ENCODE measurements at places on chromosomes 7 and 10.
A peak's percentile ranks its signal among the peaks of the same experiment; 100 is the strongest.

DNA sequence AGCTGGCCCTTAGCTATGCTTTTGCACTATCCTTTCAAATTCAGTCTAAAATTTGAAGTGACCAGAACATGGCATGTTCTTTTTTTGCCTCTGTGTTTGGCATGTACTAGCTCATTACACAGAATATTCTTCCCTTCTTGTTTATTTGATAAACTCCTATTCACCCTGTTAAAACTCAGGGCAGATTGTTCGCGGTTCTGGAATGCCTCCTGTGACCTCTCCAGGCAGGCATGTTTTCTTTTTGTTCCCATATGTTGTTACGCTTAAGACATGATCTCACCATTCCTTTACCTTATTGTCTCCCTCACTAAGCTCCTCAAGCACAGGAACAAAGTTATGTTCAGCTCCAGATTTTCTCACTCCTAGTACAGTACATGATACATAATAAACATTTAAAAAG is 181.7 kb downstream of the CCSER2 start:
- no peak for DNase-seq

GRCh38 chr7:106570948-106571418 is 90.0 kb downstream of the CCDC71L start:
- no peak for DNase-seq

GRCh38 chr10:13219685-13220670 is 14.2 kb downstream of the UCMA start:
- no peak for DNase-seq

GRCh38 chr7:130149281-130150139 is 55.7 kb downstream of the TMEM209 start:
- DNase-seq, result no peak

GRCh38 chr10:129364949-129365348 is 102.1 kb upstream of the MGMT start:
- no peak for DNase-seq

- DNase-seq, result no peak
These were observed 32.6 kb downstream of the DUSP5 start for GRCh38 chr10:110530131-110530831.

DNA sequence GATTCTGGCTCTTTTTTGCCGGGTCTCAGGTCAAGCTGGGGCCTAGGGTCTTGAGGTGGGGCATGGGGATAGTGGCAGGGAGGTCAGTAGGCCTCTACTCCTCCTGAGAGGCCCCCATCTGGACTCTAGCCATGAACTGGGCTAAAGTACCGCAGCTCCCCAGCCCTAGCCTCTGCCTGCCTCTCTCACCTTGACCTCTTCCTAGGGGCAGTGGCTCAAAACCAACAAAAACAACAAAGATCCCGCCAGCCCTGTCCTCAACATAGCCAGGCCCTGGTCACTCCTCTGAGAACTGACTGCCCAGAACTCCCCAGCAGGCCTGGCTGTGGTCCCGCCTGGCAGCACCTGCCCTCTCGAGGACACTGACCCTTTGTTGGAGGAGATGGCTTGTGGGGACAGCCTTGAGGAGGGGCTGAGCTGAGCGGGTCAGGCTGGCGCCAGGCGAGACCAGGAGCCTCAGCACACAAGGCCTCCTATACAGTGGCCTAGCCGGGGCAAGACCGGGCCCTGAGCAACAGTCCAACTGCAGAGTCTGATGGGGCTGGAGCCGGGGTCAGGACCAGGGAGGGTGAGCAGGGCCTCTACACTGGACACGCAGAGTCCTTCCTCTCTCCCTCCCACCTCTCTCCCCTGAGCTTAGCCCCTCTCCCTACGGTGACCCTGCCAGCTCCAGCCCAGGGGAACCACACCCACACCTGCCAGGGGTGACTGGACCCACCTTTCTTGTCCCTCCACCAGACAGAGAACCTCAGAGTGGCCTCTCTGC is 11.6 kb upstream of the PPIF start:
- no peak for DNase-seq

GRCh38 chr10:98213740-98214139 is 54.3 kb downstream of the LOXL4 start:
- DNase-seq, result no peak

GRCh38 chr10:33566001-33566400 is 231.5 kb upstream of the NRP1 start:
- no peak for DNase-seq

GRCh38 chr10:7407368-7408290 is 3.2 kb downstream of the SFMBT2 start:
- DNase-seq, result peak; percentile 32

- DNase-seq, result no peak
These were observed 153.7 kb downstream of the NRBF2 start for GRCh38 chr10:63286754-63287264.
